ENCODE measurements at places on chromosomes 1 and 21.

DNA sequence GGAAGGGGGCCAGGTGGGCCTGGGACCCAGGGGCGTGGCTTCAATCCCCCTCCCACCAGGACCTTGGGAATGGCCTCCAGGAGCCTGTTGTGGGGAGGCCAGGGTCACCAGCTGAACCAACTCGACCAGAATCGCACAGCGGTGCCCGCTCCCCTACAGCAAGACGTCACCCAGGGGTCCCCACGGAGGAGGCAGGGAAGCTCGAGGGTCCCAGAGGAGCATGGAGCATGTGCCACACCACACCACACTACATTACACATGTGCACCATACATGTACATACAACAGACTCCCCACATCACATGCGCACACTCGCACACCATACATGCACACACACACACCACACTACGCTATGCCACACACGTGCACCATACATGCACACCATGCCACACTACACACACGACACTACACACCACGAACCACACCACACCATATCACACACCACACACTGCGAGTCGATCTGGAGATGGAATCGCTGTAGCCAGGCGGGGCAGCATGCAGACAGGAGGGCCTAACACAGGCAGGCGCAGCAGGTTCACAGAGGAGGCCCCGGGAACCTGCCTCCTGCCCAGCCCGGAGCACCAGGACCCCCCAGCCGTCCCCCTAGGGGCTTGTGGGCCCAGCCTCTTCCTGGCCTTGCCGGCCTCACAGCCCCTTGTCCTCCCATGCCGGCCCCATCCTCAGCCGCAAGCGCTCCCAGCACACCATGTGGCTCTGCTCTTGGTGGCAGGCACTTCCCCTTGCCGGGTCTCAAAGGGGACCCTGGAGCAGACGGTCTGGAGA lies 596 bp downstream of the ITGB2 start:
- DNase-seq, result no peak

GRCh38 chr1:215082532-215083382 lies at the start of gene KCNK2:
TSS of gene KCNK2 (plus strand) at chr1:215082737. CDS start at chr1:215083386, 649 bp downstream.
- DNase-seq, result no peak

GRCh38 chr1:194975913-194976312 lies 1632.3 kb downstream of the KCNT2 start:
- DNase-seq, result no peak

- no peak for DNase-seq
Observed at GRCh38 chr1:154829062-154829461, 41.0 kb downstream of the KCNN3 start.

- no peak for DNase-seq
Observed at GRCh38 chr1:11039351-11040104, 7.5 kb downstream of the MASP2 start.

- DNase-seq, result no peak
Observed at GRCh38 chr1:18407166-18408045, 73.3 kb upstream of the KLHDC7A start.

DNA sequence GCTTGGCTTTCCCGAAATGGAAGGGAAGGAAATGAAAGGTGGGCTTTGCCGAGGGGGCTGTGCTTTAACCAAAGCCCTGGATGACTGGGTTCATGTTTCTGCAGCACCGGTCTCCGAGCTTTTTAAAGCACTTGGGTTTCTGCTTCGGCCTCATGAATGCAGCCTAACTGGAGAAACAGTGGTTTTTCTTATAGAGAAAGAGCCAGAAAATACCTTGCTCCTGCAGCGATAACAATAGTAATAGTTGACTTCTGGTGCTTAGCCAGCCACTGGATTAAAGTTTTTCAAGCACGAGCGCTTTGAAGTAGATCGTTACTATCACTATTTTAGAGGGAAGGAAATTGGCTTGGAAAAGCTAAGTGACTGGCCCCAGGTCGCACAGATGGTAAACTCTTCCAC lies 500 bp upstream of the DOCK7 start:
- no peak for DNase-seq

GRCh38 chr1:198776602-198777029 lies 137.8 kb downstream of the PTPRC start:
- DNase-seq, result no peak

All from stimulated activated CD8-positive, alpha-beta memory T cell treated with anti-CD3 and anti-CD28 coated beads, Interleukin-15, amount 100 ng/mL, for 24 hours (primary cell).